ENCODE measurements at places on chromosomes 7 and 10.
A peak's percentile ranks its signal among the peaks of the same experiment; 100 is the strongest.

DNA sequence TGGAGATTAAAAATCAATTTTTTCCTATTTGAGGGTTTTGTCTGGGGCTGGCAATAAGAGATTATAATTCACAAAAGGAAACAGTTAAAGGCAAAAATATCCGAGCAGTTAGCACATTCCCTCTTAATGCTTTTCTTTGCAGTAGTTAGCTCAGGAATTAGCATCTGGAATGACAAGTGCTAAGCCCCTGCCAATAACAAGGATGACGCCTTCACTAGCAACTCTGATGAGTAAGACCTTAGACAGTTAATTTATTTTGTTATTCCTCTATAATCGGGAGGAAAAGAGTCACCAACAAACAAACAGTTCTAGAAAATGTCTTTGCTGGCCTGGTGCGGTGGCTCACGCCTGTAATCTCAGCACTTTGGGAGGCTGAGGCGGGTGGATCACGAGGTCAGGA lies 151.3 kb downstream of the TRIL start:
- no peaks in the 10 kb centered on the region for H3K4me1 ChIP-seq
- H3K4me3 ChIP-seq, result no peak overlapping the region
- no peaks in the 10 kb centered on the region for H3K27me3 ChIP-seq
- DNase-seq, result no peak
- no peak overlapping the region for H3K27ac ChIP-seq

GRCh38 chr7:5776894-5777660 lies 4.4 kb downstream of the RNF216 start:
- no peak for DNase-seq
- no peaks in the 10 kb centered on the region for H3K36me3 ChIP-seq
- H3K27ac ChIP-seq, result no peak overlapping the region
- H3K4me3 ChIP-seq, result no peak overlapping the region
- no peaks in the 10 kb centered on the region for H3K27me3 ChIP-seq

- no peaks in the 10 kb centered on the region for H3K27me3 ChIP-seq
- H3K4me1 ChIP-seq, result peaks cover 13% of the 10 kb centered on the region
- peak; percentile 60 for DNase-seq
- H3K36me3 ChIP-seq, result no peaks in the 10 kb centered on the region
Observed at GRCh38 chr10:27601503-27601902, 97.4 kb downstream of the RAB18 start.

DNA sequence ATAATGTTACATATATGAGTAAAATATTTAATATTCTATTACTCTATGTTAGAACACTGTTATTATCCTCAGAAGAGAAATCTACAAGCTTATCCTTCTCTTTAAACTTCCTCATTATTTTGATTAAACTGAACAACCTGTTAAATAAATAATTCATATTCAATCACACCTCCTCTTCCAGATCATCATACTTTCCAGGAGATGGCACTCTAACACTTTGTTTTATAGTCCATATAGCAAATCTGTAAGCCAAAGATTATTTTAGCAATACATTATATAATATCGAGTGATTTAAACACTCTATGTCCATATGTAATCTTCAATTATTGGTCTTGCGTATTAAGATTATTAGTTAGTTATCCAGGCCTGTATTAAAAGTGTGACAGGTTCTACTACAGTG lies 694.1 kb downstream of the ANKRD7 start:
- H3K36me3 ChIP-seq, result no peaks in the 10 kb centered on the region
- no peak overlapping the region for H3K27ac ChIP-seq
- H3K27me3 ChIP-seq, result no peaks in the 10 kb centered on the region
- DNase-seq, result no peak
- H3K4me3 ChIP-seq, result no peak overlapping the region
